ENCODE measurements at places on chromosomes 4 and X.

GRCh38 chr4:140662082-140662869 lies 93.5 kb upstream of the UCP1 start:
- no peak for DNase-seq

GRCh38 chrX:150696866-150697265 lies 3.7 kb downstream of the MTMR1 start:
- no peak for DNase-seq

DNA sequence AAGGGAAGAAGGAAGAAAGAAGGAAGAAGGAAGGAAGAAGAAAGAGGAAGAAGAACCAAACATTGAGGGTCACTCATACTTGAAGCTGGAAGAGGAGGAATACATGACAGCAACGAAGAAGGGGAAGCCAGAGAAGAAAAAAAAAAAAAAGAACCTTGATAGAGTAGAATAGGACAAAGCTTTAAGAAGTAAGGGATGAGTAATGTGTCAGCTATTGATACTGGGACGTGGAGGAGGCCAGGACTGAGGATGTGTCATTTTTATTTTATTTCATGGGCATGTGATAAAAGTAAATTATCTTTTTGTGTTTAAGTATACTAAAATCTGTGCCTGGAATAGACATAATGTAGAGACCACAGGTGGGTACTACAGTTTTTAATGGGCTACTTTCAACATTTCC lies 6.4 kb downstream of the EDA2R start:
- DNase-seq: no peak

DNA sequence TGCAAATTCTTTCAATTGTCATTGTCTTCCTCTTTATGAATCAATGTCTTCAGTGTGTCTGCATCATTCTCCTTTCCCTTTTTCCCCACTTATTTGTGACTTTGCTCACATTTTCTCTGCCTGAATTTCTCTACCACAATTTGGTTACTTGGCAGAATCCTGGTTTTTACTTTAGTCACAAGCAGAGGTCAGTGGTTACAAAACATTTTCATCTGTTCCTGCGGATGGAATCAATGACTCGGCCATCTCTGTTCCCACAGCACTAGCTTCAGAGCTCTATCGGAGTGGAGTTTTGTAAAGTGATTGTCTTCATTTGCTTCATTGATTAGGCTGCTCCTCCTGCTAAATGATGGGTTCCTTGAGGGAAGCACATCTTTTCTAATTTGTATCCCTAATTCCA lies 501.3 kb upstream of the AADAT start:
- no peak for DNase-seq

DNA sequence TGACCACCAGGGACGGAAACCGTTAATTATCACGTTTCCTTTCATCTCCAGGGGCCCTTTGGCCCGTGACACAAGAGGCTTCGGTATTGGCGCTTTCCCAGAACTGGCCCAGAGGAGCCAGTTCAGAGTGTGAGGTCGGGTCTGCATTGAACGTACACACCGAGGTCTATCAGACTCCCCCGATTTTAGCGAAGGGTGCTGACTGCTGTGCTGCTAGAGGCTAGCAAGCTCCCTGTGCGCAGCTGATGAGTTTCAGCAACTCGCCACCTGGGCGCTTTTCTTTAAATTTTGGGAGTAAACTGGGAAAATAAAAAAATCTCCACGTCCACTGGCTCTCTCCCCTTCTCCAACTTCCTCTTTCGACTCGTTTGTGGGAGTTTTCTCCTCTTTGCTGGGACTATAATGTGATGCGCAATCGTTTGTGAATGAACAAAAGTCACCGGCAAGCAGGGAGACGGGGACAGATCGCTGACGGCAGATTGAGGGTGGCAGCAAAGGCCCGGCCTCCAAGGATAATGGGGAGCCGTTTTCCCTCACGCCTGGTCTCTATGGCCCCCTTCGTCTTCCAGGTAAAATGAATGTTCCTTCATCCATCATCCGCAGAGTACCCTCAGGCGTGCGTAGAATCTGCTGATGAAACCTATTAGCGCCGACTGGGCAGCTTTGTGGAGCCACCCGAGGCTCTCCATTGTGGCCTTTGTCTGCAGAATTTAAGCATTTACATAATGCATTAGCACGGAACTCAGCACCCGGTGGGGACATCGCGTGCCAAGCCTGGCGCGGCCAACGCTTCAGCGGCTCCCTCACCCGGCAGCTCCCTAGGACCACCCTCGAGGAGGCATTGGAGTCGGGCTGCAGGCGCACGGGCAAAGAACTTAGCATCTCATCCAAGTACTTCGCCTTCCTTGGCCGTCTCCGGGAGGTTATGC lies 1.6 kb upstream of the LRAT start:
- no peak for DNase-seq

- peak; percentile 22 for DNase-seq
Observed at GRCh38 chr4:74056114-74056857, 17.8 kb upstream of the CXCL3 start.

- DNase-seq: peak; percentile 50
Observed at GRCh38 chr4:183256756-183257385, 63.2 kb downstream of the CLDN22 start.

- DNase-seq: peak; percentile 5
Observed at GRCh38 chr4:155025762-155026457, 182.5 kb upstream of the NPY2R start.

- no peak for DNase-seq
Observed at GRCh38 chr4:62051332-62051731, 851.2 kb downstream of the ADGRL3 start.

- no peak for DNase-seq
Observed at GRCh38 chrX:33195698-33196097, 15.7 kb downstream of the DMD start.

- DNase-seq: no peak
Observed at GRCh38 chr4:110372485-110372884, 103.5 kb upstream of the ENPEP start.

DNA sequence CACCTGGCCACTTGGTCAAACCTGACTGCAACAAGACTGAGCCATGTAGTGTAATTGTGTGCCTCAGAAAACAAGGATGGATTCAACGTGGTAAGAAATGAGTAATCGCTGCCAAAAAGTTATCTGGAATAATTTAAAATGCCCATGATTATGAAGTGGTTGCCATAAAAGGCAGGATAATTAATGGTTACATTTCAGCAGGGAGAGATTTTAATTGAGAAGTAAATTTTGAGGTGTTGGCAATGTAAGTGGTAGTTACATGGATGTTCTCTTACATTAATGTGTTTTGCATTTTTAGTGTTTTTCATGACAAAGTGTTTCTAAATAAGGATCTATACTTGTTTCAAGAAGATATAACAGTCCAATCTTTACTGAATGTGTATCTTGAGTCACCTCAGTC lies 15.7 kb downstream of the HAUS3 start:
- DNase-seq: no peak

DNA sequence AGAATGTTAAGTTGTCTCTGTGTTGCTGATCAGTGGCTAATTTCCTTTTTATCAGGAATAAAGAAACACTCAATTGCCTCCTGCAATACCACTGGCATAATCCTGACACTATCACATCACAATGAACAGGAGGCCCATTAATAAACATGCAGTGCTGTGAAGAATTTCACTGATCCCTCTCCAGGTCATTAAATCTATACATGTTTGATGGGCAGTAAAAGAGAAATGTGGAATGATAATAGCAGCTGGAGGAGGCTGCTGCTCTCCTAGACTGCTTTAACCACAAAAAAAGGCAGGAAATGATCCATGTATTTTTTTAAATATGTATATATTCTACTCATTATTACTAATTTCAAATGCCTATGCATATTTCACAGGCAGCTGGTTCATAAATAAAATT lies 202.1 kb downstream of the CENPC start:
- no peak for DNase-seq

- DNase-seq: no peak
Observed at GRCh38 chr4:153731239-153731638, 28.6 kb downstream of the RNF175 start.

DNA sequence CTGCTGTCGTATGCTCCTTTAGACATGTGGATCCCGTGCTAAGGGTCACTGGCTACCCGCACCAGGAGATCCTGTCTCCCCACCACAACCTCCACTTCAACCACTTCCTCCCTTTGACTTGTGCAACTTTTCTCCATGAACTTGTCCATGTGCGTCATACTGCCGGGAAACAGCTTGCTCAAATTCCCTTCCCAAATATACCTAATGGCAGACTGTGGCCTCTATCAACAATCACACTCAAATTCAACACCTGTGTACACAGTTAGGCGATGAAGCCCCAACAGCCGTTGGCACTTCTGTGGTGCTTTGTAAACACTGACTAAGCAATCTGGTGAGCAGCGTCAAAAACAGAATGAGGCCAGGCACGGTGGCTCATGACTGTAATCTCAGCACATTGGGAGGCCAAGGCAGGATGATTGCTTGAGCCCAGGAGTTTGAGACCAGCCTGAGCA lies 49.5 kb downstream of the CD99L2 start:
- DNase-seq: peak; percentile 62

- no peak for DNase-seq
Observed at GRCh38 chrX:9682456-9682855, 83.2 kb downstream of the GPR143 start.

GRCh38 chr4:167221084-167221483 lies 13.2 kb downstream of the SPOCK3 start:
- no peak for DNase-seq

DNA sequence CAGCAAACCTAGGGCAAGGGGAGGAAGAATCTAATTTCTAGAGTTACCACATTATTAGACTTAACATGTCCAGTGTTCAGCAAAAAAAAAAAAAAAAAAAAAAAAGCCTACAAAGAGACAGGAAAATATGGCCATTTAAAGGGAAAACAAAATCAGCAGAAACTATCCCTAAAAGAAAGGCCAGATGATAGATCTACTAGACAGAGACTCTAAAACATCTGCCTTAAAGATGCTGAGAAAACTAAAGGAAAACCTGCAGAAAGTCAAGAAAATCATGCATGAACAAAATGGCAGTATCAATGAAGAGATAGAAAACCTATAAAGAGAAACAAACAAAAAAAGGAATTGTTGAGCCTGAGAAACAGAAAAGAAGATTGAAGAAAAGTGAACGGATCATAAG lies 43.8 kb downstream of the NELFA start:
- no peak for DNase-seq

DNA sequence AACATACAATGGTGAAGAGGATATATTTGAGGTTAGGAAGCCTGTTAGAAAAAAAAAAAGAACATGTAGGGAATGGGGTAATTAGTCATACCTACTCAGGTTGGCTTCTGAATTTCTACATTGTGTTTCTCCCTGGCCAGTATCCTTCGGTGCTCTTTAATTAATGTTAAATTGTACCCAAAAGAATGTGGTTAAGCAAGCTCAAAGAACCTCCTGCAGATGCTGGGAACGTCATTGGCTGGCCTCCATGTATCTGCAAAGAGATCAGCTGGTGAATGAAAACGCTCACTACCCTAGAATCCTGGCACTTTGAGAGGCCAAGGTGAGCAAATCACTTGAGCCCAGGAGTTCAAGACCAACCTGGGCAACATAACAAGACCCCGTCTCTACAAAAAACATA lies 942.3 kb upstream of the PRKX start:
- no peak for DNase-seq

- DNase-seq: no peak
Observed at GRCh38 chr4:137623013-137623412, 90.7 kb upstream of the PCDH18 start.

GRCh38 chr4:146143888-146144287 lies 31.6 kb upstream of the LSM6 start:
- no peak for DNase-seq

DNA sequence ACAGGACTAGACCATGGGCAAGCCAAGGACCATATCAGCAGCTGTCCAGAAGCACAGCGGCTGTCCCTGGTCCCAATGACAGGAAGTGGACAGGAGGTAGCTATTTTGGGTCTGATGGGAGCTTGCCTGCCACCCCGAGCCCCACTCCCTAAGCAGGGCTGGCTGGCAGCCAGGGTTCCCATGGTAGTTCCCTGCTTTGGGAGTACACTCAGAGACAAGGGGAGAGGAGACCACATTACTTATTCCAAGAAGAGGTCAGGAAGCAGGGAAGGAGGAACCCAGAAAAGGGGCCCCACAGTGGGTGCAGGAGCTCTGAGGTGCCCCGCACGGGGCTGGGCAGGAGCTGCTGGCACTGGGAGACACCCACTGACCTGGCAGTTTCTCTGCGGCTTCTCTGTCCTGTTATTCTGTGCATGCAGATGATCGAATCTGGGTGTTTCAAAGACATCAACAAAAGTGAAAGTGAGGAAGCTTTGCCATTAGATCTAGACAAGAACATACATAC lies 36.3 kb downstream of the HTT-AS start:
- no peak for DNase-seq

GRCh38 chr4:10593130-10593529 lies 91.4 kb downstream of the CLNK start:
- no peak for DNase-seq

DNA sequence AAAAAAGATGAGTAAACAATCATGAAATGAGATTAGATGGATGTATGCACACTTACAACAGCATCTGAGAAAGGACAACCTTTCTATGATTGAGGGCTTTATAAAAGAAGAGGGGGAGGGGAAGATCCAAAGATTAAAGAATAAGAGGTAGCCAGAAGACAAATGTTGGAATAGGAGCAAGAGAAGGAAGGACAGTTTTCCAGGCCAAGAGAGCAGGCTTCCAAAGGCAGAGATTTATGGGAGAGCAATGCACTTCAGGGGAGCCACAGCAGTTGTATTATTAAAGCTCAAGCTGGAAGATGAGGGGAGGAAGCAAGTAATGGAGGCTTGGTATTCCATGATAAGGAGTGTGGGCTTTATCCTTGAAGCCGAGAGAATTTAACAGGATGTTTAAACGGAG lies 110.3 kb upstream of the PTPN13 start:
- DNase-seq: no peak

DNA sequence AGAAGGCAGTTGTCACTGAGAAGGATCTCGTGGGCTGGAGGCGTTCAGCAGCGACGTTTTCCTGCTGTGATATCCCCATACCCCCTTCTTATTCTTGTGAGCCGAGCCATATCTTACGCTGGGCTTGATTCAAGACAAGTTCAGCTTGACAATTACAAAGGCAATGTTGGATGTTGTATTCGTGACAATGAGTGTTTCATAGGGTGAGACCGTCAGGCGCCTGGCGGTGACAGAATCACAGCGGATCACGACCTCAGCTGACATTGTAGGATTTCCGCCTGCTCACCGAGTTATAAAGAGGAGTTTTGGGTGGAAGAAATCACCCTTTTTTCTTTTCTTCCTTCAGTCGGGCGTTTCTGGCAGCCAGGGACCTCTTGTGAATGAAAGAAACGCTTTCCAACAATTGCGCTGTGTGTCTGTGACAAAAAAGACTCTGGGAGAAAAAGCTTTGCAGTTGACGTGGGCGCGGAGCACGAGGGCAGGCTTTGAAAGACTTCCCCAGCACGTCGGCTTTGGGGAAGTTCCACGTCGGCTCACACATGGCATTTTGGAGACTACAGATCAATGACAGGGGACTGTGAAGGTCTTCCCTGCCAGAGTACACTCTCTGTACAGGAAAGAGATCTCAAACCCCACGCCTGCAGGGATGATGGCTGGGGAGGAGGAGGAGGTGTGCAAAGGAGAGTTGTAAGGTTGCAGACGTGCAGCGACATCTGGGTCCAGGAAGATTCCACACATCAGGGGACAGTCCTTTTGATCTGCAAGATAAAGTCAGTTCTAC lies 135.4 kb downstream of the CRLF2 start:
- no peak for DNase-seq
